ENCODE measurements at places on chromosomes 3 and 15. TPM values are rescaled to one million over a fixed set of nuclear protein-coding genes. Genes with fewer than 3 reads are reported as not detected.

GRCh38 chr3:156217674-156218352, 97.4 kb downstream of the KCNAB1 start:
- no peak for ATAC-seq

- peak; percentile 57 for ATAC-seq
These were observed 4.2 kb downstream of the HMCES start for GRCh38 chr3:129282727-129283327.

DNA sequence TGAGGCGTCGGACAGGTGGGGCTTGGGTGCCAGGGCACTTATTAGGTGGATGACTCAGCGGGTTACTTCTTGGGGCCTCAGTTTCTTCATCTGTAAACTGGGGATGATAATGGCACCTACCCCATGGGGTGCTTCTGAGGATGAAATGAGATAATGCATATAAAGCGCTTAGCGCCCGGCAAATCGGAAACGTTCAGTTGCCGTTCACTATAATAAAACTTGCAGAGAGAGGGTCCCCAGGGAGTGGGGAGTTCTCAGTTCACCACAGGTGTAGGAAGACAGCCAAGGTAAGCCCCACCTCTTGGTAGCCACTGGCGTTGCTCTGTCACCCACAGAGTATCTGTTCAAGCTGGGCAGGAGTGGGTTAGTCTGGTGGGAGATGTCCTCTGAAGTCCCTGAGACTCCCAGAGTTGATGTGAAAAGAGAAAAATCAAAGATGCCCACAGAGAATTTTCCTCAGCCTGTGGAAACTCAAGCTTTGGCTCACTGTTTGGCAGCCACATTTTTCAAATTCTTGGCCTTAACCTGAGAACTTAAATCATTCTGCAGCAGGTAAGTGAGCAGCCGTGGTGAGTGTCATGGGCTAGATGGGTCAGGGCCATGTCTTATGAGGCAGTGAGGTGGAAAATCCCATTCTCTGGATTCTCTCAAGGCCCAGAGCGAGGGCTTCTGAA, 221.5 kb upstream of the BHLHE40 start:
- ATAC-seq = no peak

DNA sequence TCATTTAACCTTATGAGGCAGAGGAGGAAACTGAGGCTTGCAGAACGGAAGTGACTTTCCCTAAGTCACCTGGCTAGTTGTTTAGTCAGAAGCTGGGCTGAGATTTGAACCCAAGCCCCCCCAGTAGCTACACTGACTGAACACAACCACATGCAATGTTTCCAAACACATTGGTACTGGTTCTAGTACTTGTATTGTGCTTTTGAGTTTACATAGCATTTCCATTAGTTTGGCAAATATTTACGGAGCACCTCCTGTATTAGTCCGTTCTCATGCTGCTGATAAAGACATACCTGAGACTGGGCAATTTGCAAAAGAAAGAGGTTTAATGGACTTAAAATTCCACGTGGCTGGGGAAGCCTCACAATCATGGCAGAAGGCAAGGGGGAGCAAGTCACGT, 56.3 kb upstream of the ITGA11 start:
- ATAC-seq = no peak

- ATAC-seq = no peak
These were observed 365.2 kb downstream of the TUSC7 start for GRCh38 chr3:117074826-117075225.

DNA sequence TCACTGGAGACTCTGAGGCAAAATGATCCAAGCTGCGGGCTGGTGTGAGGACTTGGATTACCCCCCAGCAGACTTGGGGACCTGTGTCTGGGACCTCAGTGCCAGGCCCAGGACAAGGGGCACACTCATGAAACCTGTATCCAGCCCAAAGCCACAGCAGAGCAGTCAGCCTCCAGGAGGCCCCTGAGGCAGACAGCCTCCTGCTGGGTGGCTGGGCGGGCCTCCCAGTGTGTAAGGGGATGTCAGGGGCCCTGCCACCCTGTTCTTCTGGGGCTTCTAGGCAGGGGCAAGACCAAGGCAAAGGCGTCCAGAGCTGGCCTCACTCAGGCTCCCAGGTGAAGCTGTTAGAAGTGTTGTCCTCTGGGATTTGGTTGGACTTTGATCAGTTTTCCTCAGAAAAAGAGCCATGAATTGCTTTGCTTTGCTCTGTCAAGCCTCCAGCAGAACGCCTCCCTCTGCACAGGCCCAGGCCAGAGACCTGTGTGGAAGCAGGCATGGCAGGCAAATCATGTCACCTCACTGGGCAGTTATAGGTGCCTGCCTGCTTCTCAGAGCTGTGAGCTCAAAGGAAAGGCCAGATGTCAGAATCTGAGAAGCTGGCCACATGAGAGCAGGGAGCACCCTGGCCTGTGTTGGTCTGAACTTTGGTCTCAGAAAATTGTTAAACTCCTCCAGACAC, 77.4 kb downstream of the SMAD6 start:
- ATAC-seq = no peak

DNA sequence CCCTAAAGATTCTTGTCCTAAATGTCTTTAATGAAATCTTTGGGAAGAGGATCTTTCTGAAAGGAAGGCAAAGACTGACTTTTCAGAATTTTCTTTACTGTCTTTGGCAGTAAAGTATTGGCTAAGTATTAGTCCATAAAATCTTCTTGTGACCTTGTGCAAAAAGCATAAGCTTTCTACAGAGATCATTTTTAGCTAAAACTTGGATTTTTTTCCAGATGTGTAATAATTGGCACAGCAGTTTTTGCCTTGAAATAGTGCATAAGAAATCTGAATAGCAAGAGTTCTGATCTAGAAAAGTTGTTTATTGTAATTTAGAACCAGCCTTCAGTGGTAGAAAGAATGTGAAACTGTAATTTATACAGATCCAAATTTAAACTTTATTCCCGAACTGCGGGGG, 122.8 kb upstream of the CGNL1 start:
- ATAC-seq = no peak

- no peak for ATAC-seq
These were observed 34.8 kb downstream of the RBPMS2 start for GRCh38 chr15:64740311-64741170.

GRCh38 chr3:127819656-127820055, 2.7 kb downstream of the MGLL start:
- no peak for ATAC-seq

- peak; percentile 68 for ATAC-seq
These were observed 84.3 kb downstream of the TNIK start for GRCh38 chr3:171375666-171376595.

DNA sequence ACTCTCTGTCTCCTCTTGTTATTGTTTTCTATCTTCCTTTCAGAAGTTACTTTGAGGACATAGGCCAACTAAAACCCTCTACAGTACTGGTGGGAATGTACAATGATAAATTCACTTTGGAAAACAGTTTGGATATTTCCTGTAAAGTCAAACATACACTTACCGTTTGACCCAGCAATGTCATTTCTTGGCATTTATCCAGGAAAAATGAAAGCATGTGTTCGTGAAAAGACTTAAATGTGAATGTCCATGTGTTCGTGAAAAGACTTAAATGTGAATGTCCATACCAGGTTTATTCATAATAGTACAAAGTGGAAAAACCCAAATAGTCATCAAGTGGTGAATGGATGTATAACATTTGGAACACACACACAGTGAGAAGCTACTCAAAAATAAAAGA, 361.5 kb upstream of the DPH6 start:
- ATAC-seq = no peak

GRCh38 chr3:16499351-16499750, 14.1 kb downstream of the RFTN1 start:
- no peak for ATAC-seq

GRCh38 chr3:184134746-184135148, 411 bp upstream of the EIF2B5 start:
- peak; percentile 46 for ATAC-seq

- no peak for ATAC-seq
These were observed 859 bp downstream of the RORA start for GRCh38 chr15:61227950-61228936.

- ATAC-seq = peak; percentile 64
These were observed at the start of gene CA12 for GRCh38 chr15:63381301-63382204. Gene CA12, minus strand, starts transcription at chr15:63381846. Its CDS starts 126 bp downstream, at chr15:63381720.

GRCh38 chr3:42101481-42101880, 10.3 kb downstream of the TRAK1 start:
- no peak for ATAC-seq

- ATAC-seq = no peak
These were observed 151.2 kb downstream of the OPA1 start for GRCh38 chr3:193744048-193744821.

DNA sequence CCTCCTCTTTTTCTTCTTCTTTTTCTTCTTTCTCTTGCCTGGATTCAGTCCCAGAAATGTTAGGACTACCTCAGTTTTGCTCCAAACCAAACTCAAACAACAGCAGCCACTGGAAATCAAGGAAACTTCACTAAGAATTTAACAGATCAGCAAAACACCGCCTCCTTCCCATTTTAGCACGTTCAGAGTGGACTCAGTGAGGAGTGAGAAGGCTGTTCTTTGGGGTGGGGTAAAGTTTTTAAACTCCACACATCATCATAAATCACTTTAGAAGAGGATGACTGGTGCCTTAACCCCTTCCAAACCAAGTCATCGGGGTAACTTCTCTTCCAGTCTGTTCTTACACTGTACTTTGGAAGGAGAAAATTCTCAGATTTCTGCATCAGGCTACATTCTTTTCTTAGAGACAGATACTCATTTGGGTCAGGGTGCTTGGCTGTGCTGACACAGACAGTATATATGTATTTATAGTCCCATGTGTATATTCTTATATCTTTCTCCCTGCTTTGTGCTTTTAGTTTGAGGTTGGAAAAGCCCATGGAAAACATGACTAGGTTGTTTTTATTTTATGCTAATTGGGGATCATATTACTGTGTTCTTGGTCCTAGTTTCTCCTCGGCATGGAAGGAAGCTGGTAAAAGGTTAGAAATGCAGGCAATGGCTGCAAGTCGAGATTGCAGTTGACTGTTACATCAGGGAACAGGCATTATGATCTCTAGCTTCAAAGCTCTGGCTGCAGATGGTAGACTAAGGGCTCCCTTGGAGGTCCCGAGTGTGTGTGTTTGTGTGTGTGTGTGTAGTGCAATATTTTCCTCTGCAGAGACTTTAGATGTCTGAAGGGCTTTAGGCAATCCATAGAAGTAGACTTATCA, at the start of gene CCDC80:
Gene CCDC80, minus strand, starts transcription at position 214 of the 872 bp plus-strand sequence. CDS start 1,238 bp downstream, outside the sequence.
- ATAC-seq = no peak

- no peak for ATAC-seq
These were observed 143.9 kb downstream of the OR4M2 start for GRCh38 chr15:22224241-22224671.

GRCh38 chr3:127691489-127691888, 18.7 kb downstream of the ABTB1 start:
- no peak for ATAC-seq

DNA sequence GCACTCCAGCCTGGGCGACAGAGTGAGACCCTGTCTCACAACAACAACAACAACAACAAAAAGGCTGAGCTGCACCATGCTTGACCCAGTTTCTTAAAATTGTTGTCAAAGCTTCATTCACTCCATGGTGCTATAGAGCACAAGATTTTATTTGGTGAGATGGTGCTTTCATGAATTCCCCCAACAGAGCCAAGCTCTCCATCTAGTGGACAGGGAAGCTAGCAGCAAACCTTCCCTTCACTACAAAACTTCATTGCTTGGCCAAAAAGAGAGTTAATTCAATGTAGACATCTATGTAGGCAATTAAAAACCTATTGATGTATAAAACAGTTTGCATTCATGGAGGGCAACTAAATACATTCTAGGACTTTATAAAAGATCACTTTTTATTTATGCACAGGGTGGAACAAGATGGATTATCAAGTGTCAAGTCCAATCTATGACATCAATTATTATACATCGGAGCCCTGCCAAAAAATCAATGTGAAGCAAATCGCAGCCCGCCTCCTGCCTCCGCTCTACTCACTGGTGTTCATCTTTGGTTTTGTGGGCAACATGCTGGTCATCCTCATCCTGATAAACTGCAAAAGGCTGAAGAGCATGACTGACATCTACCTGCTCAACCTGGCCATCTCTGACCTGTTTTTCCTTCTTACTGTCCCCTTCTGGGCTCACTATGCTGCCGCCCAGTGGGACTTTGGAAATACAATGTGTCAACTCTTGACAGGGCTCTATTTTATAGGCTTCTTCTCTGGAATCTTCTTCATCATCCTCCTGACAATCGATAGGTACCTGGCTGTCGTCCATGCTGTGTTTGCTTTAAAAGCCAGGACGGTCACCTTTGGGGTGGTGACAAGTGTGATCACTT, 2.0 kb downstream of the CCR5 start:
- no peak for ATAC-seq

DNA sequence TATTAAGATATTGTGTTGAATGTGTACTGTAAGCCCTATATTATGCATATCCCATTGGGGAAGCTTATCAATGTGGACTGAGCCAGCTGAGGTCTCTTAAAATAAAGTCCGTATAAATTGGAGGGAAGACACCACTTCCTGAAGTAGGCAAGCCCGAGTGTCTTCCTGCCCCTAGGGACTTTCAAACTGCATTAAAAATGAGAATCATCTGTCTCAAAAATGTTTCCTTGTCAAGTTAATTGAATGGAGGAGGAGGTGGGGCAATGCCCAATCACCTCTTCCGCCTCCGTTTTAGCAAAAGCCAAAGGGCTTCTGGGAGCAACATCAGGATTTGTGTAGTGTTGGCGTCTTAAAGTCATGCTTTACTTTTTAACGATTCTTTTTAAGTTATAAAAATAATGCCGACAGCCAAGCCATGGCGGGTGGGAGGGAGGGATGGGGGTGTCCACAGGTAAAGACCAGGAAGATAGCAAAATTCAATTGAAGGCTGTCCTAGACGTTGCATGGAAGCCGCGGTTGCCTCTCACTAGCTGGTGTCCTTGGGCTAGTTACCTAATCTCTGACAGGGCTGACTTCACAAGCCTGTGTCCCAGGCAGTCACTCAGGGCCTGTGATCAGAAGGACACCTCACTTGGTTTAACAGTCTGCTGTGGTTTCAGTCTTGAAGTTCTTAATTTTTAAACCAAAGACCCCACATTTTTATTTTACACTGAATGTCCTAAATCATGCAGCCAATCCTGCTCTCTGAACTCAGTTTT, 524.9 kb upstream of the PROK2 start:
- ATAC-seq = no peak

DNA sequence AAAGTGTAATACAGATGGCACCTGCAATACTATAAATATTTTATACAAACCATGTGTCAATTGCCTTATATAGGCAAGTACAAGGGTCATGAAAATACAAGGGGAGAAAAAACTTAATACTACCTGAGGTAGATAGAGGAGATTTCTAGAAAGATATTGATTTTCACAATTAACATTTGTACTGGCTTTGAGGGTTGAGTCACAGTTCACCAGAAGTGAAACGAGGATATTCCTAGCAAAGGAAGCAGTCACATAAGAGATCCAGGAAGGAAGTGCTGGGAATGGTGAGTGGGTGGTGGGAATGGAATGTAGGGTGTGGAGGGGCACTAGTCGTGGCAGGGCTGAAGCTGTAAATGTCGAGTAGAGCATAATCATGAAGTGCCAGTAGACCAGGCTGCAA, 108.7 kb downstream of the P2RY1 start:
- ATAC-seq = no peak

WDR49 gene
- 0.42 TPM for total RNA-seq

CRYBG3 gene
- total RNA-seq = 26.7 TPM

C15orf62 gene
- 2.7 TPM for total RNA-seq

RTP1 gene
- not detected for total RNA-seq

HTR3D gene
- not detected for total RNA-seq

IP6K1 gene
- total RNA-seq = 26.3 TPM

STXBP5L gene
- not detected for total RNA-seq

NPTN gene
- total RNA-seq = 59.5 TPM

CAPN3 gene
- total RNA-seq = 4.6 TPM

ALDH1A3 gene
- not detected for total RNA-seq

SLC22A13 gene
- 0.99 TPM for total RNA-seq
